ENCODE measurements at places on chromosomes 1 and 21.
A peak's percentile ranks its signal among the peaks of the same experiment; 100 is the strongest.

DNA sequence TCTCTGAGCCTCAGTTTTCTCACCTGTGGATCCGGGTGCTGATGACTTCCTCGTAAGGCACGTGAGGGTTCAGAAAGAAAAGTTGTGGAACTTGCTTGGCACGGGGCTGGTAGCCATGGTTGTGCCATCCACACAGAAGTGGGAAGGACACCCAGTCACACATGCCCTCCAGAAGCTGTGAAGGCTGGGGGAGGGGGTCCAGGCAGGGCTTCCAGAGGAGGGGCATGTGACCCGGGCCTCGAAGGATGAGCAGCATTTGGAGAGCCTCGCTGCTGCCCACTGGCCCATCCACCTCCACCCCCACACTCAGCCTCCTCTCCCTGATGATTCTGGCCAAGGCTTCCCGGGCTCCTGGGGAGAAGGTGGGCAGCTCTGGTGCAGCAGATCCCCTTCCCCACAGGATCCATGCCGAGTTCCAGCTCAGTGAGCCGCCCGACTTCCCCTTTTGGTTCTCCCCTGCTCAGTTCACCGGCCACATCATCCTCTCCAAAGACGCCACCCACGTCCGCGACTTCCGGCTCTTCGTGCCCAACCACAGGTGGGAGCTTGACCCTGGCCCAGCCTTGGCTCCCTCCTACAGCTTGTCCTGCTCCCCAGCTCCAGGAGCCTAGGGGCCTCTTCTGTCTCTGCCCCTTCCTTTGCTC is 9.4 kb downstream of the SELENON start:
- no peak for DNase-seq

GRCh38 chr1:159953536-159954515 is at the start of gene SLAMF9:
Gene SLAMF9, minus strand, starts transcription at chr1:159954237. Its CDS starts 100 bp downstream, at chr1:159954137.
- DNase-seq: no peak

GRCh38 chr1:153533689-153534201 is 2.0 kb downstream of the S100A6 start:
- peak; percentile 72 for DNase-seq

DNA sequence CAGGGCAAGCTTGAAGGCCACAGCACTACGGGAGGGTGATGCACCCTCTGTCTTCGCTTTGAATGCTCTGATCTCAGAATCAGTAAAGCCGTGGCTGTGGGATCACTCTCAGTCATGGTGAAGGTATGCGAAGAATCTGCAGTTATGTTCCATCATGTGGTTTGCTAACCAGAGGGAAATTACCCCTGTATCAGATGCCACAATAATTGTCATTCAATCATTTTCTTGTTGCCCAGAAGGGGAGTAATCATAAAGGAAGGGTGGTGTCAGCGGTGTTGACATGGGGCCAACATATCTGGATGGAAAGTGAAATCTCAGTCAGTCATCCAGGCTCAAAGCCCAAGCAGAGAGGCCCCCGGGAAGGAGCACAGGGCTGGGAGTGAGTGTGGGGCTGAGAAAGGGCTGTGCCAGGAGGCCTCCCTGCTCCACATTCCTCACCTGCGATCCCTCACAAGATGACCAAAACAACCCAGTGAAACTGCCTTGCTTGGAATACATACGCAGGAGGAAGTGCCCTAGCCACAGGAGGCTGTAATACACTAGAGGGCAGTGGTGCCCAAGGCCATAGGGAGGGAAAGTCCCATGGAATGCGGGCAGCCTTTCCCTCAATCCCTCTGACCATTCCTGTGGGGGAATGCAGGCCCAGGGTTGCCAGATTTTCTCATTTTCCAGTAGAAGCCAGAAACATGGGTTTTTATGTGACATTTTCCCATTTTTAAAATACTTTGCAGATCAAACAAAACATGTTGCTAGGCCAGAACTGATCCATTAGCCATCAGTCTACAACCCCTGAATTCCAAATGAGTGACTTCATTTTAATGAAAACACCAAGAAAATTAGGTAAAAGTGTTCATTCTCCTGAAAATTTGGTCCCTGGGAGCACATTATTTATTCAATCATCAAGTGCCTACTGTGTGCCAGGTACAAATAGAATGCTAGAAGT is 95.7 kb upstream of the VANGL1 start:
- DNase-seq: no peak

- DNase-seq: no peak
These were observed 8.8 kb downstream of the TMCC2 start for GRCh38 chr1:205236526-205236925.

GRCh38 chr1:205907794-205908193 is 35.5 kb downstream of the SLC26A9 start:
- DNase-seq: no peak

Measured in activated effector memory CD4-positive, alpha-beta T cell treated with anti-CD3 and anti-CD28 coated beads, Interleukin-2, amount 50 U/mL, for 16 hours (primary cell).